ENCODE measurements at places on chromosomes 2 and 18.

- no peak for DNase-seq
These were observed 5.6 kb downstream of the KIF5C start for GRCh38 chr2:148880636-148881035.

- DNase-seq, result no peak
These were observed 111.8 kb downstream of the B3GNT2 start for GRCh38 chr2:62307469-62308389.

- no peak for DNase-seq
These were observed 17.3 kb downstream of the CIB4 start for GRCh38 chr2:26623541-26624495.

- DNase-seq, result no peak
These were observed 15.8 kb upstream of the BOD1L2 start for GRCh38 chr18:57131101-57131500.

DNA sequence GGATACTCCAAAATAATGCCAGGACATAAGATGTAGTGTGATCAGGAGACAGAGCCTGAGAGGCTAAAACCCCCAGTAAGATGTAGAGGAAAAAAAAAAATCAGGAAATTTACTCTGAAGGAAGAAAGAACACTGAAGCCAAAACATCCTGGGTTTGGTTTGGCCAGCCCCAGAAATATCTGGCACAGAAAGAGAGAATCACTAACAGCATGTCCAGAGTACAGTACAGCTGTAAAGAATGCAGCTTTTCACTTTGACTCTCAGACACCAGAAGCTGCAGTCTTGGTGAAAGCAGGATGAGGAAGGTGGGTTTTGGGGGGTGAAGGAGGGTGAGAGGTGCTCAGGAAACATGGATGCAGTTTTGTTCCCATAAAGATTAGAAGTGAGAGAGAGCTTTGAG is 1577.7 kb upstream of the ACVR2A start:
- no peak for DNase-seq

DNA sequence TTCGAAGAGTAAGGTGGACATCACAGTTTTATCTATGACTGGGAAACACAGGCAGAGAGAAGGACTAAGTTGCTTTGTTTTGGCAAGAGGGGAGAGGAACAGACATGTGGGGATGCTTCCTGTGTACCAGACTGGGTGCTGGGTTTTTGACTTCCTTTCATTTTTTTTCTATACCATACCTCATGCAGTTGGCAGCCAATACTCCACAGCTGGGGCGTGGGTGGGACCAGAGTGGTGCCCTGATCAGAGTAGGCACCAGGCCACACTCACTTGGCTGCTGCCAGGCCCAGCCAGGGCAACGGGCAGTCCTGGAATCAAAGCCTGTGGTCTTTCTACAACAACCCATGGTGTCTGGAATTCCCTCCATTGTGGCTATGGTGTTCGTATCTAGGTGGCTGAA is 45.2 kb downstream of the SH3RF3 start:
- no peak for DNase-seq
